ENCODE measurements at places on chromosomes 5 and 9.
A peak's percentile ranks its signal among the peaks of the same experiment; 100 is the strongest.

GRCh38 chr9:87524061-87524460, 26.4 kb downstream of the DAPK1 start:
- DNase-seq = no peak

DNA sequence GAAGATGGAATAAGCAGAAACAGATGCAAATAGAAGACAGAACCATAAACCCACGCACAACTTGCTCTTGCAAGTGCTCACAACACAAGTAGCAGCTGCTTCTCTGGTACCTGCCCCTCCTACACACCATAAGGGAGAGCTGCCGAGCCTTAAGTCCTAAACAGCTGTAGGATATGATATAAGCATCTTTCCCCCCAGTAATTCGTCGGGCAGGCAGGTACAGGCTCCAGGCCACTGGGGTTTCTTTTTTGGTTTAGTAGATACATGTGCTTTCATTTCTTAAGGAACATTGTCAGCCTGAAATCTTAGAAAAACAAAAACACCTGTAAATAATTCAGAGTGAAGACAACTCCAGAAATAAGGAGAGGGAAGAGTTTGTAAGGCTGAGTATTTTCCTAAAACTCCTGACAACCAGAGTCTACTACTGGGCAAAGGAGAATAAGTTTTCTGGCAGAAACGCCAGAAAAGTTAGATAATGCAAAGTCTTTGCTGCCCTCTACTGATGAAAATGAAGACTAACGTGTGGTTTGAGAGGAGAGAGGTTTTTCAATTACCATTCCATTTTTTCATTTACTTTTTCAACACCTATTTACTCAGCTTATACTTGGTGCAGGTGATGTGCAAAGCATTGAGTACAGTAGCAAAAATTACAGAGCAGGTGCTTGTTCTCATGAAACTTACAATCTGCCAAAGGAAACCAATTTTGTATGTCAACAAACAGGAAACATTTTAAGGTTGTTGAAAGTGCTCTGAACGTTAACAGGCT, 20.1 kb upstream of the TCERG1 start:
- peak; percentile 24 for DNase-seq

GRCh38 chr5:69492923-69493395, 369 bp downstream of the OCLN start:
- DNase-seq = no peak

DNA sequence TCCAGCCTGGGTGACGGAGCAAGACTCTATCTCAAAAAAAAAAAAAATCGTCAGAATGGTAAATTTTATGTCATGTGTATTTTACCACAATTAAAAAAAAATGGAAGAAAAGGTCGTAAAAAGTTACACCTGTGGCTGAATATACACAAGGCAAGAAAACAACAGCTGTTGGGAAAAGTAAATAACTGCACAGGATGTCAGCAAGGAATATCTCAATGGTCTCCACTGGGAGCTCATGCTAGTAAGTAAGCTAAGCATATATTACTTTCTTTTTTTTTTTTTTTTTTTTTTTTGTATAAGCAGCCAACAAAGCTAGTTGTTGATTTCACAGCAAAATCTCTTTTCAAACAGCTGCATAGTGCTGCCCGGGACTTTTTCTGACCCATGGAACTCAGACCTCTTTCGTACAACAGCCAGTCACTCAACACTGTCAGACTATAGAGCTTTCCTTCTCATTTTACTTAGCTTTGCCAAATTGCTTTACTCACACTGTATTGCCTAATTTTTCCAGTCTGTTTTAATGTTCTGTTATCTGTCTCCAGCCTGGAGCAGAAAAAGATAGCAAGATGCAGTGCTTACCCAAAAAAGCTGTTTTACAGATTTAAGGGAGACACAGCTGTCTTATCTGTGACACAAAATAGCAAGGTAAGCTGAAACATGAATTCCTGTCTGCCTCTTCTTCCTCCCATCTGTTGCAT, 175.9 kb downstream of the ENC1 start:
- no peak for DNase-seq

GRCh38 chr5:153470736-153471135, 19.7 kb upstream of the GRIA1 start:
- no peak for DNase-seq

DNA sequence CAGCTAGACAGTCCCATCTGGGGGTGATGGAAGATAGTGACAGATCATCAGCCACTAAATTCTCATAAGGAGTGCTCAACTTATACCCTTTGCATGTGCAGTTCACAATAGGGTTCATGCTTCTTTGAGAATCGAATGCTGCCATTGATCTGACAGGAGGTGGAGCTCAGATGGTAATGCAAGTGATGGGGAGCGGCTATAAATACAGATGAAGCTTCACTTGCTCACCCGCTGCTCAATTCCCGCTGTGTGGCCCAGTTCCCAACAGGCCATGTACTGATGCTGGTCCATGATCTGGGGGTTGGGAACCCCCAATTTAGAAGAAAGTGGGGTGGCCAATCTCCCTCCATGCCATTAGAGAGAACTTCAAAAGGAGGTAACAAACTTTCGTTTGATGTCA, 44.9 kb upstream of the ZNF462 start:
- DNase-seq = no peak

DNA sequence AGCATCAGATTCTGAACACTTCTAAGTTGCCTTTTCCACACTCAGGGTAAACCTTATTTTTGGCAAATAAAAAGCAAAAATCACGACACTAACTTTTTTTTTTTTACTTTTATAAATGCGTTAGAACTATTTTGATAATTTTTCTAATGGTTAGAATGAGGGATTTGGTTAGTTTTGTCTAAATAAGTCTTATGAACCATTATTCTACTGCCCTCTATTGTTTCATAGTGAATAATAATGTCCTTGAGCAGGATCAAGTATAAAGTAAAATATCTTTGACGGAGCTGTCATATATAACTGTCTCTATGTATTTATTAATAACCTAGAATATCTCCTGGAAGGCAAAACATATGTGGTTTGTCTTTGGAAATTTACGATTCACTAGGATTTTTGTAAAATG, 631.8 kb downstream of the GABRG2 start:
- DNase-seq = no peak

DNA sequence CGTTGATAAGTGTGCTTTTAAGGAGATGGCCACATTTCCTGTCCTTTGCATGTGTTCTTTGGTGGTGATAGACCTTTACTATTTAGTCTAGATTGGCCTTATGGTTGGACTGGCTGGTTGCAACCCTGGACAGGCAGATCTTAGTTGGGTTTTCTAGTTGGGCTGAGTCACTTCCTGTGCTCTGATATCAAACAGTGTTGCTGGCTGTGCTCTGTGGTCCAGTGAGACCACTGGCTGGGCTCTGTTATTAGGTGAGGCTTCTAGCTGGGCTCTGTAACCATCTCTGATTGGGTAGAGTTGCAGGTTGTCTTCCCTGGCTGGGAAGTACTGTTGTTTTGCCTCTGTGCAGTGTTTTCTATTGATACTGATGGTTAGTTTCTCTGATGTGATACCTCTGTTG, 432.5 kb downstream of the LRRC70 start:
- no peak for DNase-seq

- no peak for DNase-seq
Observed at GRCh38 chr5:157186309-157187045, 5.8 kb downstream of the ITK start.

GRCh38 chr9:38117651-38118050, 48.6 kb upstream of the SHB start:
- DNase-seq = peak; percentile 74

Data from NCI-H1092 treated with DMSO at 0.1 percent for 48 hours (cell line).